HT1080 (cell line): ENCODE measurements at places on chromosomes 4 and X. TPM values are rescaled to one million over a fixed set of nuclear protein-coding genes. Genes with fewer than 3 reads are reported as not detected.

GRCh38 chrX:132651421-132652086 is 162.7 kb upstream of the MBNL3 start:
- peak; percentile 7 for DNase-seq

DNA sequence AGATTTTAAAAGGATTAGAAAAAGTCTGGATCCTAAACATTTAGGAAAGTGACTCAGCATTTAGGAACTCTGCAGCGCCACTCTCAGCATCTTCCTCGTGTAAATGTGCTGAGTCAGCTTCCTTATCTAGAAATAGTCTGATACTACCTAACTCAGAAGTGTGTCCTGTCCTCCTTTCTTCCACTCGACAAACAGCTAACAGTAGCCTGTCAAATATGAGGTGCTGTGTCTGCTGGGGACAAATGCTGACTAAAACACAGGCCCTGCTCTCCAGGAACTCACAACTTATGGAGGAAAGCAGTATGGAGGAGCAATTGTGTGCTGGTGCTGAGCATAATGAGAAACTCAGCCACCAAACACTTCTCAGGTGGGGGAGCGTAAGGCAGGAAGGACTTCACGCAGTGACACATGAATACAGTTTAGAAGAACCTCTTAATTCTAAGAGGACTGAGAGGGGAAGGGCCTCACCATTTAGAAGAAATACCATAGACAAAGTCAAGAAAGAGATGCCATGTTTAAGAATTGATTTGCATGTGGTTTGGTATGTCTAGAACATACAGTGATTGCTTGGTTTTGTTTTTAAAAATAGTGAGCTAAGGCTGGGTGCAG is 125.3 kb downstream of the SOWAHB start:
- peak; percentile 65 for DNase-seq

HTN3 gene
- total RNA-seq, result 0.80 and 1.1 TPM in 2 replicates

MAGED4B gene
- 1.9 and 5.3 TPM in 2 replicates for total RNA-seq

DNA sequence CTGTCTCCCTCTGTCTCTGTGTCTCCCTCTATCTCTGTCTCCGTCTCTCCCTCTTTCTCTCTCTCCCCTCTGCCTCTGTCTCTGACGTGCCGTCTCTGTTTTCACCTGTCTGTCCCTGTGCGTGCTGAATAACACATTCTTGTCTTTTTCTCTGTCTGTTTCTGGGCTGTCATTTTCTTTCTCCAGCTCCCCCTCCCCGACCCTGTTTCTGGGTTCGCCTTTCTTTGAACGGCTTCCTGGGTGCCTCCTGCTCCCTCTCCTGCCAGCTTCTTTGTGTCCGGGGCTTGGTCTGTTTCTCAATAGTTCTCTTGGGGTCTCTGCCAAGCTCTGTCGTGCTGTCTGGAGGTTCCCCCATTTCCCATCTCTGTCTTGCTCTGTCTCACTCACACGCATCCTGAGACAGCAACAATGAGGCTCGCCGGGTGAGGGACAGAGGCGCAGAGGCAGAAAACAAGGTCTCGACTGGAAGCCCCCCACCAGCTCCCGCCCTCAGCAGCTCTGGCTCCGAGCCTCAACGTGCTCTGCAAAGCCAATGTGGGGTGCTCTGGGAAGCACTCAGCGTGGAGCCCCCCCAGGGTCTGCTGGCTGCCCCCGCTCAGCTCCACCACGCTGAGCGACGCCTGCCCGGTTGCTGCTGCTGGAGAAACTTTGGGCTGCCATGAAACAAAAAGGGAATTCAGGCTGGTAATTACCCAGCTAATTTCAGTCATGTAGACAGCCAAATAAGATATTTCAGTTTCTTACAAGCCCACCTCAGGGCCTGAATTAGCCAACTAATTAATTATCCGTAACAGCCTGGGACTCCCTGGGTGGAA is 3.4 kb downstream of the CPLX1 start:
- DNase-seq, result no peak
